Hepatocyte (in vitro differentiated cells): ENCODE measurements at places on chromosomes 3 and 15. TPM values are rescaled to one million over a fixed set of nuclear protein-coding genes. Genes with fewer than 3 reads are reported as not detected.
A peak's percentile ranks its signal among the peaks of the same experiment; 100 is the strongest.

DNA sequence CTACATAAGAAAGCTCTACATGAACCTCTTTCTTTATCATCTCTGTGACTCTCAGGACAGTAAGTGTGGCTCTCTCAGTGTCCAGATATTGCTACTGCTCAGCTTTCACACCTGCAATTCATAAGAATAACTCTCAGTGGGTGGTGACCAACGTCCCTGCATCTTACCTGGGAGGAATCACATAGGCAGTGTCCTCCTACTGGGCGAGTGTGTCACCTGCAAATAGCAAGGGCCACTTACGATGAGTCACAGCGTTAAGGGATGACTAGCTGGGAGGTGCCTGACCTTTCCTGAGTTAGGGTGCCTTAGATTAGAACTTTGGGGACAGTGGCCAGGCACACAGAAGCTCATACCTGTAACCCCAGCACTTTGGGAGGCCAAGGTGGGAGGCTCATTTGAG, 90.8 kb upstream of the C3orf80 start:
- no peak for DNase-seq

Gene CCR3
- total RNA-seq: 0.40 TPM in 1 of 2 replicates, not detected in the other

Gene PHLDB2
- total RNA-seq: 52.0 and 52.7 TPM in 2 replicates

DNA sequence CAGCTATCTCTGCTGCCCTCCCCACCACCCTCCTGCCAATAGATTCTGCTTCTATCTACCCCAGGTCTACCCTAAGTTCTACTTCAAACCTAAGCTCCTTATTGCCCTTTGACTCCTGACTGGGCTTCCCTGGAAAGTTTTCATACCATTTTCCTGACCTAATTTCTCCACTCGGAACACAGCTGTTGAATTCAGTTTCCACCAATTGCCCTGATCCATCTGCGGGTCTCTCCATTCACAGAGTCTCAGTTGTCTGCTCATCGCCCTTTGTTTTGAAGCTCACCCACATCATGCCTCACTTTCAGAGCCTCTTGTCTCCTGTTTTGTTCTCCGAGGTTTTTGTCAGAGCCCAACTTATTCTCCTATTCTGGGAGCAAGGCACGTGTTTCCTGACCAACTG, 56.8 kb upstream of the ABI3BP start:
- no peak for DNase-seq

GRCh38 chr3:11541321-11542303, 102.1 kb downstream of the VGLL4 start:
- no peak for DNase-seq

Gene DUOXA1
- 7.5 and 10.9 TPM in 2 replicates for total RNA-seq

- no peak for DNase-seq
These were observed 9.2 kb upstream of the EIF2B5 start for GRCh38 chr3:184126006-184126405.

DNA sequence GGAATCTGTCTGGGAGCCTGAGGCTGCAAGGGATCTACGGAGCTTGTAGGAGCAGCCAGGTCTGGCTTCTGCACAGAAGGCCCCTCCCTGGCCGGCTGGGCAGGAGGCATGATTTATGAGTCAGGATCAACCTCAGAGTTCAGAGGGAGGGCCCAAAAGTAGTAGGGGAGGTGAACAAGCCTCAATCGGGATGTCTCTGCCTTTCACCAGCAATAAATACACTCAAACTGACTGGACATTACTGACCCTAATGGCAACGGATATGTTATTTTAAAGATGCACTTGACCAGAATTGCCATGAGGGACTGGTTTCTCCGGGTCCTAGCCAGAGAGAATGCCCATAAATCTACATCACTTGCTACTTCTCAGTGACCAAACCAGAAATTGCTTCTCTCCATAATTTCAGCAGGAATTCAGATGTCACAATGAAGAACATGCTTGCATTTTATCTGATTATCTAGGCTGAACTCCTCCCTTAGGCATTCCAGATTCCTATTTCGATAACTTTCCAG, 109.6 kb upstream of the LMOD3 start:
- peak; percentile 60 for DNase-seq

Gene TMEM108
- 0.53 and 0.72 TPM in 2 replicates for total RNA-seq

Gene CLDN16
- 0.77 and 1.3 TPM in 2 replicates for total RNA-seq

DNA sequence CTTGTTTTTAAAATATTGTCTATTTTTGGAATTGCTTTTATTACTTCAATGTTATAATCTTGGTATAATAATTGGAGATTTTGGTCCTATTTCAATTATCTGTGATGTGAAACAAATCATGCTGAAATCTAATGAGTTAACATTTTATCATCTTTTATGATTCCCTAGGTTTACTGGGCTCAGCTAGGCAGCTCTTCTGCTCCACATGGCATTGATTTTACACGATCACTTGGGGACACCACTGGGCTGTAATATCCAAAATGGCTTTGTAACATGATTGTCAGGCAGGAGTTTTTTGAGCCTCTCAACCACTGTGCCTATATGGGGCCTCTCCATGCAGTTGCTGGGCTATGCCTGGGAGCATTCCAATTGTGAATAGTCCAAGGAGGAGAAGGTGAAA, 163.3 kb downstream of the PYDC2 start:
- DNase-seq: no peak

GRCh38 chr3:38126121-38126892, 10.6 kb downstream of the ACAA1 start:
- DNase-seq: no peak

DNA sequence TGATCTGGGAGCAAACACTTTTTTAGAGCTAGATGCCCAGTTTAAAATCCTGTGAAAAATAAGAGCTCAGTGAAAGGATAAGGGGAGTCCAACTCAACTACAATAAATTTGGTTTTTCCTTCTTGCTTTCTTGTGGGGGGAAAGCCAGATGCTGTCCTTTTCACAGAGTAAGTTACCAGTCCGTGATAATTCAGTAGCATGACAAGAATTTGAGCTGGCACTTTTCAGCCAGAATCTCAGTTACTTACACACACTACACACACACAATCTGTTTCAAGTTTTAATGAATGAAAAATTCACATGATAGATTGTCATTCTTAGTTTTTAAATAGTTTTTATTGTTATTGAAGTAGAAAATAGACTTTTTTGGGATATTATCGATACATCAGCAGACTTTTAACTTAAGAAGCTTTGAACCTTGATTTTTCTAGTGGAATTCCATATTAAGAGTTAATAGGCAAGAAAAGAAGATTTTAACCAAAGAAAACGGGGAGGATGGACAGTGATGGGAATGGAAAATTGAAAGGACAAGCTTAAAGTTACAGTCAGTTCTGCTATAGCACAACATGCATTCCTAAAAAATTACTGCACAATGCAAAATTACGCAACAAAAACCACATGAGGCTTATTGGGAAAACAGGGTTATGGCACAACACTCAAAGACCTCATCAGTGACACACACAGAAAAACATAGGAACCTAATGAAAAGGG, 47.0 kb downstream of the PSMD6 start:
- DNase-seq: peak; percentile 42

Gene PAQR5
- 2.1 and 2.6 TPM in 2 replicates for total RNA-seq

GRCh38 chr15:96362755-96363651, 32.5 kb downstream of the NR2F2 start:
- no peak for DNase-seq

DNA sequence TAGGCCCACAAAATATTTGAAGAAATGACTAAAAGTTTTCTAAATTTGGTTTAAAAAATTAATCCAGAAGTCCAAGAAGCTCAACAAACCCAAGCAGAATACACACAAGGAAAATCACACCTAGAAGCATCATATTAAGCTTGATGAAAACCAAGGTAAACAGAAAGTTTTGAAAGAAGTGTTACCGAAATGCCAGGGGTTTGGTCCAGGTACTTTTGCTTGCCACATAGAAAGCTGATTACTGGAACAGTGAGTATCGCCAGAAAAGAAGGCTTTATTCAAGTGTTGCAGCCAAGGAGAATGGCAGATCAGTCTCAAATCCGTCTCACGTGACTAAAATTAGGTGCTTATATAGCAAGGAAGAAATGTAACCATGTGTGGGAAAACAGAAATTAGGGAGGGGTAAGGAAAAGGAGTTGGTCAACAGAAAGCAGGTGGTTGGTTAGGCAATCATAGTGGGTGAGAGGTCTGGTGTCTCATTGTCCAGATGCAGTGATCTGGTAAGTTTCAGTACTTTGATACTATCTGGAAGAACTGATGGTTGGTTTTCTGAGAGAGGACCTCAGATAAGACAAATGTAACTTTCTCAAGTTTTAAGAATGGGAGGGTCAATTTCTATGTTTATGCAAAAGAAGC, 96.9 kb upstream of the MYRIP start:
- DNase-seq: no peak

- no peak for DNase-seq
These were observed 3.5 kb downstream of the GORASP1 start for GRCh38 chr3:39103791-39104552.

DNA sequence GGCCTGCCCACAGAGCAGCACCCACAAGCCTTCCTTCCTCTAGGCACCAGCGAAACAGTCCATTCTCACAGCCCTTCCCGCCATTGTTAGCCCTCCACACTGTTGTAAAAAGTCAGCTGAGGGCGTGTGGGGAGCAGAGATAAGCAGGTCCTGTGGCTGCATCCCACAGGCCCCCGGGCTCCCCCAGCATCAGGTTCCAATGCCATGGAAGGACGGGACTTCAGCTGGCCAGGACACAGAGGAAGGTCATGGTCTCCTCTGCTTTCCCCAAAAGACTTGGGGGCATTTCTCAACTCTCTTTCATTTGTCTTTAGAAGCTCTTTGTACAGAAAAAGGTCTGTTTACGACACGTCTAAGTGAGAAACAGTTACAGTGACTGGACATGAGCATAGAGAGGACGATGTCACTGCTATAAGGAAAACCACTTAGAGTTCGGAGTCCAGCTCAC, 85.2 kb upstream of the HERC1 start:
- DNase-seq: no peak

Gene HESX1
- 1.3 and 1.7 TPM in 2 replicates for total RNA-seq

DNA sequence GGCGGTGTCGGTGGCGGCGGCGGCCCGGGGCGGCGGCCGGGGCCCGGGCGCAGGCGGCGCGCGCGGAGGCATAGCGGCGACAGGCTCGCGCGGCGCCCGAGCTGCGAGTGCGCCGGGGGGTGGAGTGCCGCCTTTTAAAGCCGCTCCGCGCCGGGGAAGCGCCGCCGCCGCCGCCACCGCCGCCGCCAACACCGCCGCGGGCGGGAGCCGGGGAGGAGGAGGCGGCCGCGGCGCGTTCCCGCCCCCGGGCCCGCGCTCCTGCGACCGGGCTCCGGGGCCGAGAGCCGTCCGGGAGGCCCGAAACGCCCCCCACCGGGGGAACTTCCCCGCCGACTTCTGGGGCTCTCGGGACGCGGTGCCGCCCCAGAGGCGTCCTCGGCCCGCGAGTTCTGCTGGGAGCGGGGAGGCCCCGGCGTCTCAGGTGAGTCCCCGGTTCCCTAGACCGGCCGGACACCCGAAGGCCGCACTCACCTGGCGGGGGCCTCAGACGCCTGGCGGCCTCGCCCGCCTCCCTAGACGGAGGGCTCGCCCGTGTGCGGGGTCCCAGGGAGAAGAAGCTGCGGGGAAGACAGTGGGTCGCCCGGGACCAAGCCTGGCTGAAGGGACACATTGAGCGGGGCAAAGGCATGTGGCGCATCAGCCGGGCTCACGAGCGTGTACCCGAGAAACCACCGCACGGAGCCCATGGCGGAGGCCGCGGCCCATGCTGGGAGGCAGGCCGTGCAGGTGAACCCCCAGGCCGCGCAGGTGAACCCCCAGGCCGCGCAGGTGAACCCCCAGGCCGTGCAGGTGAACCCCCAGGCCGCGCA, at the start of gene PCSK6:
PCSK6 (minus strand) TSS at position 109 of the 809 bp plus-strand sequence; CDS start at position 72, 37 bp downstream.
- DNase-seq: peak; percentile 69

DNA sequence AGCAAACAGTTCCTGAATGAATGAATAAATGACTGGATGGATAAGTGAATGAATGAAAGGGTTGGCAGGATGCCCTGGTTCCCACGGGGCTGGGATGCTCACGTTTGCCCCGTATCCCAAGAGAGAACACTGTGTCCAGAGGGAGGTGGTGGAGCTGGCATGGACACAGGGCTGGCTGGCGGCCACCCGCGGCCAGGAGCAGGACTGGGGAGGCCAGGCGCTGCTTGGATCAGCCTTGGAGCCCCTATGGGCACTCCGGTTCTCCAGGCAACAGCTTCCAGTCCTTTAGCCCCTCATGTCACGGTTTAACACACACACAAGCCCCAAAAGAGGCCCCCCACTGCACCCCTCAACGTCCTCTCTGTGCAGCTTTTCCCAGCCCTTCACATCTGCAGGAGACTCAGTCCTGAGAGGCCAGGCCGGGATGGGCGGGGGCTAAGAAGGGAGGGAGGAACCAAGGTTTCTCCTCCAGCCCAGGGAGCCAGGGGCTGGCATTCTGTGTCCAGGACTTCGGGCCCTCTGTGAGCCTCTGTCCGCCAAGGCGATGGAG, 86.0 kb upstream of the ALDH1L1 start:
- peak; percentile 25 for DNase-seq

Gene ADAMTS17
- 2.7 and 3.7 TPM in 2 replicates for total RNA-seq

Gene DAG1
- 59.9 and 63.7 TPM in 2 replicates for total RNA-seq

Gene ITIH3
- total RNA-seq: 53.6 and 63.3 TPM in 2 replicates

DNA sequence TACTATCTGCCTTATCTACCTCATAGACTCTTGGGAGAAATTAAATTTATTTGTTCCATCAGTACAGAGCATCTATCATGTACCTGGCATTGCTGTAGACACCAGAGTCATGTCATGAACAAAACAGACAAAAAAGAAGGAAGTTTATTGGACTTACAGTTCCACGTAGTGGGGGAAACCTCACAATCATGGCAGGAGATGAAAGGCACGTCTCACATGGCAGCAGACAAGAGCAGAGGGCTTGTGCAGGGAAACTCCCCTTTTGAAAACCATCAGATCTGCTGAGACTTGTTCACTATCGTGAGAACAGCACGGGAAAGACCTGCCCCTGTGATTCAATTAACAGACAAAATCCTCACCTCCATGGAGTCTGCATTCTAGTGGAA, 25.6 kb upstream of the ACAP2 start:
- no peak for DNase-seq

DNA sequence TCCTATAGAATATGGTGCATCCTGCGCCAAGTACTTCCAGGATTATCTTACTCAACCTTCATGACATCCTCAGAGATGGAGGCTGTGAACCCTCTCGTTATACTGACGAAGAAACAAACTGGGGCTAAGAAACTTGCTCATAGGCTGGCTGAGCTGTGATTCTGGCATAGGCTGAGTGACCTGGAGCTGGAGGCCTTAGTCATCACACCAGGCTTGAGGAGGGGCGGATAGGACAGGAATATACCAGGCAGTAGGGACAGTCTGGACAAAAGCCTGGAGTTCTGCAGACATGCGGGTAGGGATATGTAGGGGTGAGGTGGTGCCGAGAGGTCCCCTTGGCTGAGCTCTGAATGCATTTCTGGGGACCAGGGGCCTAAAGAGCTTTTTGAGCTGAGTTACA, 18.1 kb downstream of the HEMK1 start:
- no peak for DNase-seq

- DNase-seq: no peak
These were observed 58.5 kb downstream of the DCUN1D1 start for GRCh38 chr3:182921665-182922355.

- no peak for DNase-seq
These were observed 106.3 kb upstream of the ANKRD28 start for GRCh38 chr3:15903759-15904720.

DNA sequence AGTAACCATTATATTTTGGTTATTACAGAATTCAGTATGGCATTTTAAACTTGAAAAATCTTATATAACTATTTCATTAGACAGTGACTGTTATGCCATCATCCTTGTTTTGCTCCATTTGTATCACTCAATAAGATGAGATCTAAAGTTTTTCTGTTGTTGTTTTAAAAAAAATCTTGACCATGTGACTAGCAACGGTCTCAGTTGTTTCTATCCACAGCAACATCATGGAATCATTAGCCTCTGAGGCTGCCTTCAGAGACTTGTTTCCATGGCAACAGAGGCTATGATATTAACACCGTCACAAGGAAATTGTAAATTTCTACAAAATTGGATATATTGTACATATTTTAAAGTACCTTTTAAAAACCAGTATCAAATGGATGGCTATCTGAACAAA, 129.8 kb downstream of the DLG1 start:
- peak; percentile 32 for DNase-seq

GRCh38 chr3:43742920-43743319, 52.2 kb downstream of the ABHD5 start:
- no peak for DNase-seq
